ENCODE measurements at places on chromosomes 6 and 20.

- DNase-seq, result no peak
Observed at GRCh38 chr6:6479785-6480184, 108.7 kb upstream of the LY86 start.

GRCh38 chr6:135115834-135116233 lies 61.2 kb upstream of the HBS1L start:
- DNase-seq, result no peak

DNA sequence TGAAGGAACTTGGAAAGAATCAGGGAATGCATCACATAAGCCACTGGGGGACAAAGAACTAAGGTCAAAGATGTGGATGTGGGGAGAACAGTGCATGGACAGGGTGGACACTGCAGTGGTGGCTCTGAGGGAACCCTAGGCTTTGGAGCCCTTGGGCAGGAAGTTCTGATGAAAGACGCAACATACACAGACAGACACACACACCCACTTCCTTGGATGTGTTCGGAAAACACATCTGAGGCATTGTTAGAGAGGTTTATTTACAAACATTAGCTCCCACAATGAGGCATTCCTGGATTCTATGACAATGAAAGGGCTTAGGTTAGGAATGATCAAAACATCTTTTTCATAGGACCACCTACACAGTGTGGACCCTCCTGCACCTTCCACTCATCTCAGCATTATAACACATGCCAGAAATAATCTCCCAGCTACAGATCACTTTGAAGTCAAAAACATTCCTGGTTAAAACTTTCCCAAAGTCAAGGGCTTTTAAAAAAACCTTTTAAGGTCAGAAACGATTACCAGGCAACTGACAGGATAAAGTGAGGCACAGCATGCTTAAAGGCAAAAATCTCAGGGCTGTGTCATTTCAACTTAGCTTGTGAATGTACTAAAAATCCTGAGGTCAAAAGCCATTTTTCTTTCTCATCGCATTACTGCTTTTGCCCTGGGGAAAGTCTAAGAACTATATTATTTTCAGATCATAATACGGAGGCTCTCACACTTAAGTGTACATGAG lies 6.4 kb upstream of the METTL24 start:
- no peak for DNase-seq

- DNase-seq, result no peak
Observed at GRCh38 chr20:62577490-62577836, 64.8 kb upstream of the SLCO4A1 start.

GRCh38 chr20:4869290-4870193 lies 131.8 kb downstream of the SLC23A2 start:
- no peak for DNase-seq

GRCh38 chr6:82712826-82713225 lies 349.2 kb downstream of the TPBG start:
- no peak for DNase-seq

DNA sequence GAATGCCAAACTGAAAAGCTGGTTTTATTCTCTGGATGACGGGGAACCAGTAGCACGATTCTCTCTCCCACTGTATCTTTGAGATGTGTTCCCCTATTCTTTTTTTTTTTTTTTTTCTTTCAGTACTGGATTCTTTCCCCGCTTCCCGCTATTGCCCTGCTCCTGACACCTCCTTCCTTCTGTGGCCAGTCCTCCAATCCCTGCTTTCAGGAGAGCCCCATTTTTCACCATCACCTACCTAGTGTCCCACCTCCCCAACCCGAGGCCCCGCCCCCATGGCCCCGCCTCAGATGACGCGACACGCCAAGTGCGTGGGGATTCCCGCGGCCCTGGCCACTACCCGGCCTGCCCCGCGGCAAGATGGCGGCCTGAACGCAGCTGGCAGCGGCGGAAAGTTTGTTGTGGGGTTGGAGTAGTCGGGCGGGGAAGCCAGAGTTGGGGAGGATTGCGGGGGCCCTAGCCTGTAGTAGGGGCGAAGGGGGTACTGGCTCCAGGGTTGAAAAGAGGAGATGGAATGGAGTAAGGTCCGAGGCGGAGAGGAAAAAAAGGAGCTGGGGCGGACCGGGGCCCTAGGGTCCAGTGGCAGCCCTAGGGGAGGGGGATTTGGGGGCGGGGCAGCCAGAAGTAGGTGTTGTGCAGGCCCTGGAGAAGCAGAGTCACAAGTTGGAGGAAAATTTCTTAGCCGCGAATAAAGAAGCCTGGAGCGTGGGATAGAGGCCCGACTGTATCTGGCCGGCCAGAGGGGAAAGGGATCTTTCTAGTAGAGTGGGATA lies at the start of gene TJAP1:
TSS of gene TJAP1 (plus strand) at position 336 of the 773 bp plus-strand sequence. CDS start 21,432 bp downstream, outside the sequence.
- DNase-seq, result peak; percentile 53

DNA sequence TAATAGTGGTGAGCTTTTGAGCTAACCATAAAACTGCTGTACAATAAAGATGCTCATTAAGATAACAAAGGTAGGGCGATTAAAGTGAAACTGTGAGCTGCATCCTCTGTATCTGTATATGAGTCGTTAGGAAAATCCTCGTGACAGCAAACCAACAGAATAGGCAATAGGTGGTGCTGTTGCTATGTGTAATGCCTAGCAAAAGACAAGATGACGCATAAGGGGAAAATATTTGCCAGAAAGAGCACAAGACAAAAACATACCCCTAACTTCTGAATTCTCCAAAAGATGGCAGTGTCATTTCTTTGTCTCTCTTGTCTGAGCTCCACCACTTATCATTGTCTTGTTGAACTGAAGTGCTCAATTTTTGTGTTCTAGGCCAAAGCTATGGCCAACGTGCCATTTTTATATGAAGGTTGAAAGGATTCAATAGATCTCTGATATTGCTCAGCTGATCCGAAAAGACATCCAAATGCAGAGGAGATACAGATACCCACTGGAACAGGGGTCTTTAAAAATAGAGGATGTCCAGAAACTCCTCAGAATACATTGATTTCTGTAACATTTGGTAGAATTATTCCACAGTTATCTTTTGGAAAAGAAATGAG lies 56.3 kb upstream of the ANKEF1 start:
- peak; percentile 61 for DNase-seq

DNA sequence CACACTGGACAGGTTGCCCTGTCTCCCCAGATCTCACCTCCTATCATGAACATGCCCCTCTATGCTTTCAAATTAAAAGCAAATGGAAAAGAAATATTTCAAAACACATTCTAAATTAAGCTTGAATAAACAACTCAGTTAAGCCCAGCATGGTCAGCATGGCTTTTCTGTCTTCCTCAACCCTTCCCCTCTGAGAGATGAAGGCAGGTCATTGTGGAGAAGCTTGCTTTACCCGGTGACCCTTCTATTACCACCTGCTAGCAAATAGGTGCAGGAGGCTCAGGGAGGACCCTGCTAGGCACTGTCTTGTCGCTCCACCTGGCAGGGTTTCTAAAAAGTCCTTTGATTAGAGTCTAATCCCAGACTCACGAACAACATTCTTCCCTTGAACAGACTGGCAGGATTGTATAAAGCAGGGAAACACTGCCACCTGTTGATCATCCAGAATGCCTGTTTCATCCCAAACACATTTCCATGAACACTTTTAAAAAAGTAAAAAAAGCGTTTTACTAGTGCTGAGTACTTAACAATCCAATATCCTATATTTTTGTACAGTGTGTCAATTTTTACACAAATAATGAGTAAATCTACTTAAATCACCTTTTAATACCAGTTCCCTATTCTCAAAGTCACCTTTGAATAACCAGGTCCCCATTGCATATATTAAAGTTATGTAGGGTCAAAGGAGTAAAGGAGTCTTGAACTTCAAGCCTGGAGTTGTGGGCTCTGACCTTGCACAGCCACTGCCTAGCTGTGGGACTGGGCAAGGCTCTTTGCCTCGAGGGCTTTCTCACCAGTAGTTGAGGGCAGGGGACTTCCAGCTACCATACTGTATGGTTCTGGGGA lies 75.5 kb downstream of the GPR6 start:
- peak; percentile 7 for DNase-seq

DNA sequence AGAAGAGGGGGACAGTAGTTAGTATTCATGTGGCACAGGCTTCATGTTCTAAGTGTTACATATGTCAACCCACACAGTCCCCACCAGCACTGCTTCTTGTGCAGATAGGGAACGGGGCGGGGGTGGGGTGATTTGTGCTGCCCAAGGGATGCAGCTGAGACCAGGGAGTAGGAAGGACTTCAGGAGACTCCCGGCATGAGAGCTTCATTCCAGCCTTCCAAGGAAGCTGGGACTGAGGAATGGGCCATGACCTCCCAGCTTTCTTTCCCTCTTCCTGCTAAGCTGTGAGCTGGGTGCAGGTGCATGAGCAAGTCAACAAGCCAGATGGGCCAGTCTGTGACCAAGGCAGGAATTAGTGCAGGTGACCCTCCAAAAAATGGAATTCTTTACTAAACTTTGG lies 9.2 kb downstream of the BEND3 start:
- DNase-seq, result no peak
